ENCODE measurements at places on chromosomes 12 and 14. TPM values are rescaled to one million over a fixed set of nuclear protein-coding genes. Genes with fewer than 3 reads are reported as not detected.

The DNAH10 gene
- total RNA-seq, result 0.24 TPM

The KRT73 gene
- total RNA-seq, result not detected

The CABP1 gene
- 0.44 TPM for total RNA-seq

The BCAT1 gene
- total RNA-seq, result 48.9 TPM

The PLCZ1 gene
- total RNA-seq, result not detected

The ETFRF1 gene
- total RNA-seq, result 23.1 TPM

The PZP gene
- total RNA-seq, result not detected

The ACOT6 gene
- not detected for total RNA-seq

The GPR137C gene
- 0.39 TPM for total RNA-seq

The RAD9B gene
- not detected for total RNA-seq

The COCH gene
- 0.20 TPM for total RNA-seq

The TMEM229B gene
- 1.9 TPM for total RNA-seq

The TCL1A gene
- total RNA-seq, result not detected

The FAM181A gene
- not detected for total RNA-seq

The DIABLO gene
- 71.9 TPM for total RNA-seq

The KCNC2 gene
- not detected for total RNA-seq

The CLEC9A gene
- not detected for total RNA-seq

The PTHLH gene
- total RNA-seq, result 0.20 TPM

The ACSS3 gene
- 10.2 TPM for total RNA-seq

The CELA1 gene
- total RNA-seq, result not detected

The KRT84 gene
- not detected for total RNA-seq

The HOXC10 gene
- total RNA-seq, result not detected

The GLT1D1 gene
- not detected for total RNA-seq

The KLHL33 gene
- total RNA-seq, result not detected

The ZFHX2 gene
- total RNA-seq, result not detected

Data from cardiac ventricle fibroblast (primary cell).